ENCODE measurements at places on chromosomes 4 and X. TPM values are rescaled to one million over a fixed set of nuclear protein-coding genes. Genes with fewer than 3 reads are reported as not detected.

DNA sequence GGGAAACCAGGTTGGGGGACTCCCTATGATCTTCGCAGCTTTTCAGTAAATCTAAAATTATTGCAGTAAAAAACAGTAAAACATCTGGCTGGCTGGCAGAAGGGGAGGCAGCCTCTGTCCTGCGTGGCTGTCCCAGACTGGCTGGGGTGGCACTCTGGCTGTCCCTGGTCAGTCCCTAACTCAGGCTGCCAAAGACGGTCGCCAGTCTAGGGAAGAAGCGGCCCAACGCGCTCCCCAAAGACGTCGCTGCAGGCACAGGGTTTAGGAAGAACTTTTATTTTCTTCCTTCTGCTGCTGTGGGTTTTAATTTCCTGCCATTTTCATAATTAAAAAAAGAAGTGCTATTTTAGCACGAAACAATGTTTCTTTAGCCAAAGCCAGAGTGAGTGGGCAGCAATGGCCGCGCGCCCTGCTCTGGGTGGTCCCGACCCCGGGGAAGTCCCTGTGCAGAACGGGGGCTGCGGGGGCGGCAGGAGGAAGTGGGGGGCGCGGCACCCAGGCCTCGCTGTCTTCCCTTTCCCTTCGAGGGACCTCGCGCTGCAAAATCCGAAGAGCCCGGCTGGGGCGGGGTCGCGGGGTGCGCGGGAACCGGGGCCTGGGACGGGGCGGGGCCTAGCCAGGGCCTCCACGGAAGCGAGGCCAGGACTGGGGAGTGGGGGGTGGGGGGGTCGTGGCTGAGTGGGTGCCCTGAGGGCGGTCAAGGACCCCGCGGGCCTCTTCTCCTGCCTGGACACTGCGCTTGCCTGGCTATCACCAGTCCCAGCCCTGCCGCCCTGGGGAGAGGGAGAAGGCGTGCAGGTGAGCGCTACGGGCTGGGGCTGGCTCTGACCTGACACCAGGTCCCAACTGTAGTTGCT is 6.3 kb upstream of the LETM1 start:
- no peak for DNase-seq

- no peak for DNase-seq
Measured at GRCh38 chrX:46707274-46707965, 51.5 kb downstream of the SLC9A7 start.

GRCh38 chr4:25110527-25111329 is 49.5 kb downstream of the SEPSECS start:
- DNase-seq: no peak

The TRAM1L1 gene
- total RNA-seq: 1.4 TPM

- no peak for DNase-seq
Measured at GRCh38 chr4:89468602-89469001, 161.0 kb upstream of the GPRIN3 start.

Data from glomerular endothelial cell (primary cell).